ENCODE measurements at places on chromosomes 5 and 9.

DNA sequence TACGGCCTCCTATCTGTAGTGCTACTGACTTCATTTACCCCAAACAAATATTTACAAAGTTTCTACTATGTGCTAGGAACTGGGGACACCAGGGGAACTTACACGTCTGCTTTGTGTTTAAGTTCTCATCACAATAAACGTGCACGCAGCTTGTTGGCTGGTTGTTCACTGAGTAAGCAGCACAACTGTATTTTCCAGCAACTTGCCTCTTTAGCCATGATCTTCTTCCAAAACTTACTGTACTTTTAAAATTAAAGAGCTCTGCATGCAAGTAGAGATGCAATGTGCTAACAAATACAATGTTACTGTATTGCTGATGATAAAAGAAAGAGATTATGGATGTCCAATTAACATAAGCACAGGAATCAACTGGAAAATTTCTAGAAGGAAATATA is 62.8 kb downstream of the RAPGEF1 start:
- DNase-seq = no peak

GRCh38 chr9:23596913-23597634 is 229.0 kb downstream of the ELAVL2 start:
- DNase-seq = no peak

- DNase-seq = peak; percentile 54
Observed at GRCh38 chr5:14521748-14522147, 59.8 kb upstream of the OTULINL start.

DNA sequence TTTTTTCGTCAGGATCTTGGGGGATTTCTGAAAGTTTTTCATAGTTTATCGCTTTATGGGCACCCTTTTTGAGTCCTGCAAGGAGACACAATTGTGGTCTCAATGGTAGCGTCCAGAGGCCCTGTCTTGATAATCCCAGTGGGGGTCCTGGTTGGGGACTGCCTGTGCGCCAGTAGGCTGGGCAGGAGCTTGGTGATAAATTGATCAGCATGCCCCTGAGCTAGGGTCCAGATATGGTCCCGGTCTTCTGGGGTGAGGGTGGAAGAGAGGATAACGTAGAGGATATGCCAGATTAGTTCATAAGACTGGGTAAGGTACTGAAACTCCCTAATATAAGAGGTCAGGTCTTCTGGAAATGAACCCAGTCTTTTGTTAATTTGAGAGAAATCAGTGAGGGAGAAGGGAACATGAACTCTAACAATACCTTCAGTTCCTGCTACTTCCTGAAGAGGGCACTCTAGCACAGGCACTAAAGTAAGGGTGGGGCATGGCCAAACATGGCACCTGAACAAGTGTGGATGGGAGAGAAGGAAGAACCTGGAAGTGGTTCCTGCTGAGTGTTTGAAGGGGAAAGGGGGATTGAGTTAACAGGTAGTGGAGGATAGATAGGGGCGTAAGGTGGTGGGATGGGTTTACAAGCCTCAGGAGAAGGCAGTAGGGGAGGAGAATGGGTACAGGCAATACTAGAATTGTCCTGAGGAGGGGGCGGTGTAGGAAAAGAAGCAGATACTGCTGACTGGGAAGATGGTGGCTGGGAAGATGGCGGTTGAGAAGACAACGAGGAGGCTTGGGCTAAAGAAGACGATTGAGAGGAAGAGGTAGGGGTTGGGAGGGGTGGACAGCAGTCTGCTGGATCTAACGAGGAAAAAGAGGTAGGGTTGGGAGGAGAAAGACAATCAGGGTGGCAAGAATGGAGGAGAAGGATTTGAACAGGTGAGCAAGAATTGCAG is 33.8 kb upstream of the ANXA2R start:
- peak; percentile 47 for DNase-seq
